ENCODE measurements at places on chromosomes 4 and X. TPM values are rescaled to one million over a fixed set of nuclear protein-coding genes. Genes with fewer than 3 reads are reported as not detected.

The USP9X gene
- 78.5 TPM for total RNA-seq

The FRMPD3 gene
- total RNA-seq, result 0.33 TPM

The GAB3 gene
- 0.11 TPM for total RNA-seq

The FAM241A gene
- total RNA-seq, result 0.39 TPM

The ZMAT1 gene
- 0.11 TPM for total RNA-seq

The LAP3 gene
- total RNA-seq, result 52.2 TPM

The SLIT2 gene
- 82.4 TPM for total RNA-seq

The LONRF3 gene
- not detected for total RNA-seq

The NAT8L gene
- total RNA-seq, result under 0.01 TPM

The MAN2B2 gene
- total RNA-seq, result 30.8 TPM

The NOX1 gene
- not detected for total RNA-seq

The TECRL gene
- total RNA-seq, result not detected

The YIPF7 gene
- not detected for total RNA-seq

The SATL1 gene
- under 0.01 TPM for total RNA-seq

The F8A3 gene
- 3.9 TPM for total RNA-seq

The MCF2 gene
- 0.39 TPM for total RNA-seq

The SHROOM2 gene
- 28.8 TPM for total RNA-seq

The UXT gene
- 111 TPM for total RNA-seq

The CT45A5 gene
- total RNA-seq, result not detected

The ADH4 gene
- total RNA-seq, result not detected

The PGRMC1 gene
- 137 TPM for total RNA-seq

The CABS1 gene
- not detected for total RNA-seq

The TRIM75 gene
- total RNA-seq, result not detected

The ADH1B gene
- total RNA-seq, result not detected

The COL25A1 gene
- total RNA-seq, result not detected

The FIP1L1 gene
- 55.0 TPM for total RNA-seq

The VGLL1 gene
- total RNA-seq, result 12.6 TPM

The KCNE5 gene
- total RNA-seq, result 2.0 TPM

The DUX4 gene
- not detected for total RNA-seq

The GYPB gene
- not detected for total RNA-seq
